ENCODE measurements at places on chromosomes 1 and 21. TPM values are rescaled to one million over a fixed set of nuclear protein-coding genes. Genes with fewer than 3 reads are reported as not detected.

GRCh38 chr1:53462193-53462592 is 3.0 kb downstream of the DMRTB1 start:
- DNase-seq = no peak

GRCh38 chr21:25639551-25640201 is 618 bp downstream of the JAM2 start:
- DNase-seq = peak; percentile 62

DNA sequence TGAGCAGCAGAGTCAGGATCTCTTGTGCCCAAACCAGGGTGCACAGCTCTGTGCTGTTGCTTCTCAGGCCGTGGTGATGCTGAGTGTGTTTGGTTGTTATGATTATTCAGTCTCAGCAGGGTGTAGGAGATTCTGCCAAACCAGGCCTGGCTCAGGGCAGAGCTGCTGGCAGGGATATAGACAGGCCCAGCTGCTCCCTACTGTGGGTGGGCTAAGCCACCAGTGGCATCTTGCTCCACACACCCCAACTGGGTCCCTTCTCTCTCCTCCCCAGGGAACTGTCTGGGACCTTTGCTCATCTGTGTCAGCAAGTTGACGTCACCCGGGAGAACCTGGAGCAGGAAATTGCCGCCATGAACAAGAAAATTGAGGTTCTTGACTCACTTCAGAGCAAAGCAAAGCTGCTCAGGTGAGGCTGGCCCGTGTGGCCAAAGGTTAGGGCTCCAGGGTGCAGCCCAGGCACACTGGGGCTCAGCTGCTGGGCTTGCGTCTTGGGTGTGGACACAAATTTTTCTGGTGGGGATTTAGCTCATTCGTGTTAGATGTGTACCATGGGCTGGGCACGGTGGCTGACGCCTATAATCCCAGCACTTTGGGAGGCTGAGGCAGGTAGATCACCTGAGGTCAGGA is 9.9 kb upstream of the MIIP start:
- no peak for DNase-seq

MOB3C gene
- polyA plus RNA-seq = 12.3 TPM

GRCh38 chr1:172653015-172653709 is 5.7 kb upstream of the FASLG start:
- no peak for DNase-seq

- no peak for DNase-seq
Measured at GRCh38 chr1:169902751-169903150, 9.1 kb upstream of the SCYL3 start.

DNA sequence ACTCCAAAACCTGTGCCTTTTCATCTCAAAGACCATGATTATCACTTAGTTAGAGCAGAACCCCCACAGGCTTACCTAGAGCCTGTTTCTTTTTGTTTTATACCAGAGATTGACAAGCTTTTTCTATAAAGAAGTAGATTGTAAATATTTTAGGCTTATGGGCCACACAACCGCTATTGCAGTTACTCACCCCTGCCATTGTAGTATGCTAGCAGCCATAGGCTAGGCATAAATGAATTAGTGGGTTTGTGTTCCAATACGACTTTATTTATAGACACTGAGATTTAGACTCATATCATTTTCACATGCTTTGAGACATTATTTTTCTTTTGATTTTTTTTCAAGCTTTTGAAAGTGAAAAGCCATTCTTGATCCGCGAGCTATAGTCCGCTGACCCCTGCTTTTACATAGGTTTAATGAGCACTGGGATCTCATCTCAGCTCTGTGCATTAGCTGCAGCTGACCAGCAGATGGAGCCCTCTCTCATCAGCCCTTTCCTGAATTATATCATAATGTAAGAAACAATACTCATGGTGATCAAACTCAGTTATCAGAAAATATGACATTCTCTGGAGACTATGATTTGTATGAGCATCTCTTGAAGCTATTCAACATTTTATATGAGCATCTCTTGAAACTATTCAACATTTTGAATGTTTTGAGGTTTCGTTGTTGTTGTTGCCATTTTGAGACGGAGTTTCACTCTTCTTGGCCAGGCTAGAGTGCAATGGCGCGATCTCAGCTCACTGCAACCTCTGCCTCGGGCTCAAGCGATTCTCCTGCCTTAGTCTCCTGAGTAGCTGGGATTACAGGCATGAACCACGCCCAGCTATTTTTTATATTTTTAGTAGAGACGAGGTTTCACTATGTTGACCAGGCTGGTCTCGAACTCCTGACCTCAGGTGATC is 111.9 kb upstream of the L1TD1 start:
- peak; percentile 21 for DNase-seq

- no peak for DNase-seq
Measured at GRCh38 chr1:186073697-186074096, 301.4 kb downstream of the TPR start.

FCRL2 gene
- polyA plus RNA-seq = not detected

TDRKH gene
- polyA plus RNA-seq = 4.1 TPM

TSPAN2 gene
- 9.4 TPM for polyA plus RNA-seq

CRNN gene
- not detected for polyA plus RNA-seq

DNA sequence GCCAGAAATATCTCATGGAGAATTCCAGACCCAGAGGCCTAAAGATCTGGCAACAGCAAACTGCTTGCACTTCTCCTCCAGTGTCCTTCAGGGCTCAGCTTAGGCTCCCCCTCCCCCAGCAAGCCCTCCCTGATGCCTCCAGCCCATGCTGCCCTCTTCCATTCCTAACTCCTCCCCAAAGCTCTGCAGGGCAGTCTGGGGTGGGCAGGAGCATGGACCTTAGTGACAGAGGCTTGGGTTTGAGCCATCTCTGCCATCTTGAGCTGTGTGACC is 436.8 kb downstream of the PTPRU start:
- no peak for DNase-seq

PDZK1IP1 gene
- polyA plus RNA-seq = 0.59 TPM

FLG2 gene
- 0.12 TPM for polyA plus RNA-seq

CFHR4 gene
- not detected for polyA plus RNA-seq

ASAP3 gene
- polyA plus RNA-seq = 57.1 TPM

G0S2 gene
- 12.3 TPM for polyA plus RNA-seq
